A549 treated with AZD2906 at 1 μM for 4 hours (cell line): ENCODE measurements at places on chromosomes 6 and 20. TPM values are rescaled to one million over a fixed set of nuclear protein-coding genes. Genes with fewer than 3 reads are reported as not detected.

CPXM1 gene
- total RNA-seq: 0.03 TPM in 1 of 5 replicates, not detected in the others

CEP162 gene
- total RNA-seq: 1.5 to 1.9 TPM (median 1.7 TPM) in 5 replicates

AHCY gene
- total RNA-seq: 315 to 334 TPM (median 329 TPM) in 5 replicates

RSPH9 gene
- total RNA-seq: 0.15 to 0.27 TPM (median 0.17 TPM) in 5 replicates

MDFI gene
- 0.52 to 1.1 TPM (median 0.58 TPM) in 5 replicates for total RNA-seq

DEFB126 gene
- total RNA-seq: not detected in 5 replicates

GSTA3 gene
- total RNA-seq: not detected in 5 replicates

ADNP gene
- total RNA-seq: 41.0 to 52.8 TPM (median 41.6 TPM) in 5 replicates
